ENCODE measurements at places on chromosomes 6 and 20. TPM values are rescaled to one million over a fixed set of nuclear protein-coding genes. Genes with fewer than 3 reads are reported as not detected.

The TMC2 gene
- not detected for total RNA-seq

- no peak for DNase-seq
Measured at GRCh38 chr6:166589337-166589731, 2.9 kb upstream of the RAMACL start.

GRCh38 chr6:30267423-30267822, 54.2 kb upstream of the TRIM26 start:
- DNase-seq: no peak

The PRL gene
- total RNA-seq: not detected

The RAET1L gene
- 3.3 TPM for total RNA-seq

GRCh38 chr6:37368961-37369320, 15.2 kb downstream of the RNF8 start:
- DNase-seq: no peak

The DDX27 gene
- total RNA-seq: 28.7 TPM

GRCh38 chr6:88614316-88614877, 349.0 kb downstream of the RNGTT start:
- no peak for DNase-seq

DNA sequence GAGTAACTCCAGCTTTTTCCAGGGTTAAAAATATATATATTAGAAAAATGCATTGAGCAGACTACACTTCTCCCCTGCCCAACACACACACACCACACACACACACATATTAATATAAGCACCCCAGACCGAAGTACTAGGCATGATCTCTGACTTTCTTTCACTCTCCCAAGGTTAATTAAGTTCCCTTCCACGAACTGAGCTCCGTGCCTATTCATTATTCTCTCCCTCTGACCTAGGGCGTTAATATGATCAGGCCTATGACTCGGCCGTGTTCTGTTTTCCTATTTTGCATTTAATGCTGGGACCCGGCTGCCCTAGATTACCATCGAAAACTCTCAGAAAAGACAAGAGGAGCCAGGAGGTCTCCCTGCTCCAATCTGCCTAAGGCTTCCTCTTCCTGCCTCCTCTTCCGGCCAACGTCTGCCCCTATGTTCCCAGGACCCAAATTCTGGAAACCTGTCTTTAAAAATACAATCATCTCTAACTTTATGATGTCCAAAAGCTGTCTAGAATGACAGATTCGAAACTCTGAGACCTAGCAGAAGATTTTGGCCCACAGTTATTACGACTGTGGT, 6.1 kb upstream of the POU3F2 start:
- DNase-seq: no peak

The FOXA2 gene
- 1.1 TPM for total RNA-seq

The FNDC1 gene
- total RNA-seq: 102 TPM

The PSORS1C2 gene
- not detected for total RNA-seq

The CGA gene
- total RNA-seq: 1.9 TPM

DNA sequence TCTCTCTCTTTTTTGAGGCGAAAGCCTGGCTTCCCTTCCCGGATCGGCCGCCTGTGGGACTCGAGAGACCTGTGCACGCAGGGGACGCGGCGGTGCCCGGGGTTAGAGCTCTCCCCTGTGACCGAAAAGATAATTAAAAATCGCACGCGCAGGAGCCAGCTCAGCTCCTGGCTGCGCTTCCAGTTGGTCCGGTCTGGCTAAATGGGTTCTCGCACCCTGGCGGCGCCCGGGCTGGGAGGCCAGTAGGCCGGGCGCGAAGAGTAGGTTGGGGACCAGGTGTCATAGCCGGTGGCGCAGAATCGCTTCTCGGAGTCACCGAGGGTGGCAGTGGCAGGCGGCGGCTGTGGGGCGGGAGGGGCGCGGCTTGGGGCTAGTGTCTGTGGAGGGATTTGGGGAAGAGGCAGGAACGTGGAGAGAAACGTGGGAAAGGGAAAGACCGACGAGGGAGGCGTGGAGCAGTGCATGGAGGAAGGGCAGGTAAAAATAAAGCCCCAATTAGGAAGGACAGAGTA, 41.9 kb upstream of the SUPT3H start:
- DNase-seq: peak; percentile 54

DNA sequence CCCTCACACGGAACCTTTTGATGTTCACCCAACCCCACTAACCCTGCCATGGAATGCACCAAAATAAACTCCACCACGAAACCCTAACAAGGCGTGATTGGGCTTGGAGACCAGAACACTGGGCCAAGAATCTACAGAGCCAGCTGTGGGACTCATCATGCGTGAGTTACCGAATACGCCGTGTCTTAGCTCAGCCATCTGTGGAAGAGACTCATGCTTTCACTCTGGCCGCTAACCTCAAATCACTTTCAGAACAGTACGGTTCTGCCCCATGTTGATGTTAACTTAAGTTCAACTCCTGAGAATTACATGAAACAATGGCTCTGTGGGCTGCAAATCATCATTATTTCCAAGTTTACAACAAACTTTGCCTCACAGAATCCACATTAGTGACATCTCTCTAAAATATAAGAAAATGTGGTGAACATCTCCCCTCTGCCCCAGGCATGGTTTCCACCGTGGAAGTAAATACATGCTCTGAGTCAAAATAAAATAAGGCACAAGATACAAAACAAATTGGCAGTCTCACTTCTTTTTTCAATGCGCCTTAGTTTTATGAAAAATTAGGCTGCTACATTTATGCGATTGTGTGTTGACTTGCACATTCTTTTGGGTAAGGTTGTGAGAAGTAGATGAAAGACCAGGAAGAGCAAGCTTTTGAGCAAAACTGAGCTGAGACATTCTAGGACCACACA, 308.9 kb upstream of the EXOC2 start:
- DNase-seq: peak; percentile 59

The TSBP1 gene
- not detected for total RNA-seq

DNA sequence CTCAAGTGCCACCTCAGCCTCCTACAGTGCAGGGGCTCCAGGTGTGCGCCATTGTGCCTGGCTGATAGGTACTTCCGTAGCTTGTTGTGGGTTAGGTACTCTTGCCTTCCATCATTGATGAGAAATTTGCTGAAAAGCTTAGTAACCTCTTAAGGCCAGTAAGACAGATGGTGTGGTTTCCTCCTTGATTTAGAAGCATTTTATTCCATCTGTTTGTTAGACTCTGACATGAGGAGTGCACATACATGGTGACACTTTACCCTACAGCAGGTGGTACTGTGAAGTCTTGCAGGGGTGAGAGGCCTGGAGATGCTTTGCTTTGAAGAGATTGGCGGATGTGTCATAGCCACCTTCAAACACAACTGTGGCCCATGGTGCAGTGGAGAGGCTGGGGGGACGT, 14.8 kb upstream of the MTG2 start:
- no peak for DNase-seq

- DNase-seq: peak; percentile 60
Measured at GRCh38 chr6:159969204-159969912, 476 bp downstream of the IGF2R start.

GRCh38 chr6:93048381-93048780, 371.0 kb downstream of the EPHA7 start:
- no peak for DNase-seq

DNA sequence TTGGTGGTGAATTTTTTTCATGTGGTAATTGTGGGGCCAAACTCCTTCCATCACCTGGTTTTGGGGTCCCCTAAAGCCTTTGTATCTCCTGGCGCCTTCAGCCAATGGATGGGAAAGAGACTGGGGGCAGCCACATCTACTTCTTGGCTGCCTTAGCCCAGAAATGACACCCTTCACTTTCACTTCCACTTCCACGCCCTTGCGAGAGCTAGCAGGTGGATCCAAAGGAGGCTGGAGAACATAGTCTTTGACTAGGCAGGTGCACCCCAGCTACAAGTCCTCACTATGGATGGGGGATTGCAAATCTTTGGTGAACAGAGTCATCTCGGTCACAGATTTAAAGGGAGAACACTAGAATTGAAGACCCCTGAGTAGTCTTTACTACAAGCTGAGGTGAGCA, 70.8 kb downstream of the NDUFAF5 start:
- no peak for DNase-seq

DNA sequence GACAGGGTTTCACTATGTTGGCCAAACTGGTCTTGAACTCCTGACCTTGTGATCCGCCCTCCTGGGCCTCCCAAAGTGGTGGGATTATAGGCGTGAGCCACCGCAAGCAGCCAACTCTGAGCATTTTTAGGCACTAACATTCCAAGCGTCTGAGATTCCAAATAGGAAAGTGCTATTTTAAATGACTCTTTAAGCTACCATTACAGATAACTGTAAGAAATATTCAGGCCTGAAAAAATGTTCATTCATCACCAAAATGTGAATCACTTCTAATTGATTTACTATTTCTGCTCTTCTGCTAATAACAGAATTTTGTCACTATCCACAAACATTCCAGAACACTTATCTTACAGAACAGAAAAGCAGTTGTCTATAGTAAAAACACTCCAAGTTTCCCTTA, 106.5 kb downstream of the BACH2 start:
- no peak for DNase-seq

GRCh38 chr6:151475653-151476523, 17.9 kb upstream of the CCDC170 start:
- peak; percentile 69 for DNase-seq

DNA sequence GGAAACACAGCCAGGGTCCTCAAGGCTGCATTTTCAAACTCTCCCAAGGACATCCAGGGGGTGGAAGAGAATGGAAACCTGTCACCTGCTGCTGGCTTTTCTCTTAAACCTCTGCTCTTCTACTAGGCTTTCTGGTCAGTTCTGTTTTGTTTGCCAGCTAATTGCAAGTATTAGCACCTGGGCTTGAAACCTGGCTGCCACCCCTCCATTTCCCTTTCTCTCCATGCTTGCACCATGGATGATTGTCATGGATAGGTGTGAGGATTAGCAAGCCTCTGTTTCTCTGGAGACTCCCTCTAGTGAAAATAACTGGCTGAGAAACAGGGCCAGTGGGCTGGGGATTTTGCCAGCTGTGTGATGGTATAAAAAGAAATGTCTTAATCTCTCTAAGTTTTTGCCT, 33.0 kb upstream of the GPR6 start:
- no peak for DNase-seq

DNA sequence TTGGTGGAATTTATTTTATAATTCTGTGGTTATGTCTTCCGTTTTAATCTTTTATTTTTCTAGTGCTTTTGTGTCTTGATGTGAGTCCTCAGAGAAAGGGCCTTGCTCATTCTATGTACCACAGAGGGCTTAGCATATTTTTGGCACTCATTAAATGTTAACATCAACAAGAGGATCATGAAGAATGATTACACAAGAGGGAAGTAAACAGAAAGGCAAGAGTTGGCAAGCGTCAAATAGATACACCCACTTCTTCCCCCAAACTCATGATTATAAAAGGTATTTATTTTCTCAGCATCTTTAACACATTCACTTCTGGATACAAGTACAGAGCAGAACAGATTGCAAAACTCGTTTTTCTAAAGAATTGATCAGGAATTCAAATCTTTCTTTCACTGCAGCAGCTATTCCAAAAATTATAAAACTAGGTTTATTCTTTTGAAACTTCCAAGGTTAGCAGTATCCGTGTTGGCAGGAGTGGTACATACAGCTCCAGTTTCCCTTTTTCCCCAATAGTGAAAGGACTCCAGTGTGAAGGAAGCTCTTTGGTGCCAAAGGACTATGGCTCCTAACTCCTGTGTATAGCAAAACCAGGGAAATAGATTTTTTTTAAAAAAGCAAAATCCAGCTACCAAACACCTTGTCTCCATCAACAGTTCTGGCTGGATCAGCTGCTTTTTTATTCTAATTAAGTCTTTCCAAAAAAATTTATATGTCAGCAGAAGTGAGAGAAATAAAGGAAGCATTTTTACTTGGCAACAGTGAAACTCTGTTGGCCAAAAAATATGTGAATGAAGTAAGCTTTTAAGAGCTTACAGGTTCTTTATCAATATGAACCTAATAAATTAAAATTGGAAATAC, 221.9 kb downstream of the ADGRG6 start:
- DNase-seq: peak; percentile 41

The C6orf62 gene
- 85.2 TPM for total RNA-seq

DNA sequence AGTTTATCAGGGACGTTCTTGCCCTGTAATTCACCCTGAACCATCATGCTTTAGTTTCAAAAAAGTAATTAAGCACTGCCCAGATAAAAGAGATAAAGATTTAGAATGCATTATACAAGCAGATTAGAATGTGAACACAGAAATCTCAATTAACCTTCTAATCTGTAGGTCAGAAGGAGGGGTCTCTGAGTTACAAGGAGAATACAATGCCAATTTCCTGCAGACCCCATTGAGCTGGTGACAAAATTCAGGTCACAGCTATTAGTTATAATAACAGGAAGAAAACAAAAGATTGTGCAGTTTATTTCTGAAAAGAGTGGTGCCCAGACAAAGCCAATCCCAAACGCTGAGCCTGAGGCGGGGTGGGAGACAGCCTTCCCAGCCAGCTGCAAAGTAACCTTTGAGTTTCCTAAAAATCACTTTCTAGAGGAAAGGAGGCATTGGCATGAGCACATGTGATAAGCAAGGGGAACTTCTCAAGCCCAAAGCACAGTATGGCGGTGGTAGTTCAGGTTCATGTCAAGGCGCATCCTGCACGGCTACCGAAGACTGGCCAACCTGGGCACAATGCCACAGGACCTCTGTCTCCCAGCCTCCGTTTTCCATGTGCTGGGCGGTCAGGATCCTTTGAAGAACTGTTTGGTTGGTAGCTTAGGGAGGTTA, 192.5 kb downstream of the TTLL2 start:
- DNase-seq: no peak

The DUSP15 gene
- 0.82 TPM for total RNA-seq

GRCh38 chr6:117771403-117771802, 96.1 kb downstream of the NUS1 start:
- DNase-seq: no peak

DNA sequence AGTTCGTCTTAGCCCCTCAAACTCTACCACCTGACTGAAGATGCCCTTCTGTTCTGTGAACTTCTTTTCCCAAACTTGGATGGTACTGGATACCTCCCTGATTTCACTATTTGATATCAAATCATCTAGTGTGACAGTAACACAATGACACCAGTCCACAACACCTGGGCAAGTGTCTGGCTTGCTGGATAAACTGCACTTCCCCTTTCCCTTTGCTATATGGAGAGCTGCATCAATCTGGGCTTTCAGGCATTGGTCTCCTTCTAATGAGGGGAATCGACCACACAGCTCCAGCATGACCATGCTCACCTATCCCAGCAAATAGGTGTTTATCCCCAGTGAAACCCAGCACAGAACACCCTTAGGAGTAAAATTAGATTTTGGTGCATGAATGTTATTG, 3.1 kb downstream of the F13A1 start:
- no peak for DNase-seq

- DNase-seq: no peak
Measured at GRCh38 chr20:61737812-61738443, 327.8 kb downstream of the TAF4 start.

DNA sequence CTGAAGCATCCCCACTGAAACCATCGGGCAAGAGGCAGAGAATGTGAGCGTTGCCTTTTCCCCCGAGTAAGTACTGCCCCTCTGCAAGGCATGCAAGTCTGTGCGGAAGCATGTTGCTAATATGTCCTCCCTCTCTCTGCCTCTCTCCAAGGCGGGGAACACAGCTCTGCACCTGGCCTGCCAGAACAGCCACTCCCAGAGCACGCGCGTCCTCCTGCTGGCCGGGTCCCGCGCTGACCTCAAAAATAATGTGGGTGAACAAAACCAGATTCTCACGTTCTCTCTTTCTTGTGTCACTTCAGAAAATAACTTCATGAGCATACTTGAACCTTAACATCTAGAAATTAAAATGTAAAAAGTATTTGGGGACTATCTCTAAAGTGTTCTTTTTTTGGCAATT, 26.4 kb downstream of the LYRM2 start:
- peak; percentile 10 for DNase-seq

The MAVS gene
- total RNA-seq: 21.4 TPM

Data from tongue (tissue), 3 donors.